Thyroid gland (tissue), 4 donors: ENCODE measurements at places on chromosomes 1 and 21.

GRCh38 chr1:192958350-192958749 is 100.8 kb downstream of the UCHL5 start:
- no peak for DNase-seq

- no peak for DNase-seq
These were observed 5.0 kb downstream of the PCNX2 start for GRCh38 chr1:233290396-233291034.

GRCh38 chr1:24351918-24352627 is 32.9 kb downstream of the GRHL3 start:
- no peak for DNase-seq

- DNase-seq = no peak
These were observed 240.3 kb downstream of the OLFM3 start for GRCh38 chr1:101756411-101756810.

DNA sequence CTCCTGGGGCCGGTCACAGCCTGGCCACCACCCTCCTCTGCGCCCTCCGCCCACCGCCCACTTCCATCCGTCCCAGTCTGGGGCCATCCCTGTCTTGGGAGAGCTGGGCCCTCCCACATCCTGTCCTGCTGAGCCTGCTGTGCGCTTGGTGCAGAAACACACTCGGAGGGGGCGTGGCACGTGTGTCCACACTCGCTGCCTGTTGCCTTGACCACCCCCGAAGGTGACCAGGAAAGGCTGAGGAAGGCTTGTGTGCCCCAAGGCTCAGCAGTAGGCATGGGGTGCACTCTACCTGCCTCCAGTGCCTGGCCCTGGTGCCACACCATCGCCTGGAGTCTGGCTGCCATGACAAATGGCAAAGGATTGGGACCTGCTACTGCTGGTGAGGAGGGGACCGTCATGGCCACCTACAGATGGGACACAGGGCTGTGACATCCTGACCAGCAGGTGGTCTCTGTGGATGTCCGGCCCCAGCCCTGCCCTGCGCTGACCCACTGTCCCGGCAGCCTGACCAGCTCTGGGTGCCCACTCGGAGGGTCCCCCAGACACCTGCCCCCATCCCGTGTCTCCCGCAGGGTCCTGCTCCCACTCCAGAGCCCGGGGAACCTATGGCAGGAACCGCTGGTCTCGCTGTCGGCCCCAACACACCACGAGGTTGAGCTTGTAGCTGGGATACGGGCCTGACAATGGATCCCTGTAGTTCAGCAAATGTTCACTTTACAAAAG is 23.2 kb upstream of the PTTG1IP start:
- no peak for DNase-seq

DNA sequence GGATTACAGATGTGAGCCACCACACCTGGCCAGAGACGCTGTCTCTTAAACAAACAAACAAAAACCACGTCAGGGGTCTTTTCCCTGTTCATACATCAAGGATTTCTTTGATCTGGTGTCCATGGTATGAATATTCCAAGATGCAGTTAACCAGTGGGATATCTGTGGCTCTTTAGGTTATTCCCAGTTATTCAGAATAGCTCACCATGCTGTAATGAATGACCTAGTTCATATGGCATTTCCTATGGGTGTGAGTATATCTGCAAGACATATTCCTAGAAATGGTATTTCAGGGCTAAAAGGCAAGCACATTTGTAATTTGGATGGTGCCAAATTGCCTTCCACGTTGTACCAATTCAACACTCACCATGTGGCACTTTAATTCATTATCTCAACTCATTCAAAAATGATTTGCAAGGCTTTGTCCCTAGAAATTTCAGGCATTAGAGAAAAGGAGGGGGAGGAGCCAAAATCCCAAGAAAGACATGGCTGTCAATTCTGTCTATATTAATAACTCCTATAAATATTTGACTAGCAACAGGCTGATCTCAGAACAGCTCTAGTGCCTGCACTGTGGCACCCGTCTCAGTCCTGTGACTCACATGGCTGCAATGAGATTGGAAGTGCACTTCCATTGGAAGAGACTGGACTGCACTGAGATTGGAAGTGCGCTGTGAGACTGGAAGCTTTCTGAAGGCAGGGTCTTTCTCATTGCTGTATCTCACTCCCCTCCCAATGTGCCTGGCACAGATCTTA is 6.0 kb upstream of the STMN1 start:
- DNase-seq = no peak

DNA sequence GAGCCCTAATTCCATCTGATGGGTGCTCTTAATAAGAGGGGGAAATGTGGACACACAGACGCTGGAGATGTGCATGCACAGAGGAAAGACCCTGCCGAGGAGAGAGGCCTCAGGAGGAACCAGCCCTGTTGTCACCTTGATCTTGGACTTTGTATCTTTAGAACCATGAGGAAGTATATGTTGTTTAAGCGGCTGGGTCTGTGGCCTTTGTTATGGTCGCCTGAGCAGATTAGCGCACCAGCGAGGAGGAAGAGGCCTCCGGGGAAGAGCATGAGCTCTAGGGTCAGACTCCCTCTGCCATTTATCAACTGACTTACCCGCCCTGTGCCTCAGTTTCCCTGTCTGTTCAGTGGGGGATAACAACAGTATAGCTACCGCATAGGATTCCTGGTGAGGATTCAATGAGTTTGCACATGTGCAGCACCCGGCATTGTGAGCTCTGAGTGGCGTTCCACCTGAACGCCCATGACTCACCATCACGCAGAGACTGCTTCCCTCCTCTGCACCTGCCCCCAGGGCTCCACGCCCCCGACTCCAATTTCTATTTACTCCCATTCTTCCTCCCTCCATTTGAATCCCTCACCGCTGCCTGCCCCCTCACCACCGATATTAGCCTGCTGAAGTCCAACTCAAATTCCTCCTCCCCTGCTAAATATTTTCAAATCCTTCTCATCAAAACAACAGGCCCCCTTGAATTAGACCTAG is 67.2 kb downstream of the ATP5PO start:
- DNase-seq = peak; percentile 44

DNA sequence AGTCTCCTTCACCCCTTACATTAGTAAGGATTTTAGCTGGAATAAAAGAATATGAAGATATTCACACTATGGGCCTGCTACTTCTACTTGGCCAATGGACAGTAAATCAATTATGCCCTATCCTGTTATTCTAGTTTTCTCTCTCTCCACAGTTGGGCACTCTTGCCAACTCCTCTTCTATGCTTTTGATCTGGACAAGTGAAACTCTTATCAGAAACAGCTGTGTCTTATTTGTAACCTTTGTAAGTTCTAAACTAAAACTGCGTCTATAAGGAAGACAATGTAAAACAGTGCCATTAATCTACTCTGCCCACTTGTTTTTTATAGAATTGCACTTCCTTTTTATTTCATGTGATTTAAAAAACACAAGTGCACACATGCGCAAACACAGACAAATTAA is 244.0 kb upstream of the DMRTA2 start:
- DNase-seq = peak; percentile 7

DNA sequence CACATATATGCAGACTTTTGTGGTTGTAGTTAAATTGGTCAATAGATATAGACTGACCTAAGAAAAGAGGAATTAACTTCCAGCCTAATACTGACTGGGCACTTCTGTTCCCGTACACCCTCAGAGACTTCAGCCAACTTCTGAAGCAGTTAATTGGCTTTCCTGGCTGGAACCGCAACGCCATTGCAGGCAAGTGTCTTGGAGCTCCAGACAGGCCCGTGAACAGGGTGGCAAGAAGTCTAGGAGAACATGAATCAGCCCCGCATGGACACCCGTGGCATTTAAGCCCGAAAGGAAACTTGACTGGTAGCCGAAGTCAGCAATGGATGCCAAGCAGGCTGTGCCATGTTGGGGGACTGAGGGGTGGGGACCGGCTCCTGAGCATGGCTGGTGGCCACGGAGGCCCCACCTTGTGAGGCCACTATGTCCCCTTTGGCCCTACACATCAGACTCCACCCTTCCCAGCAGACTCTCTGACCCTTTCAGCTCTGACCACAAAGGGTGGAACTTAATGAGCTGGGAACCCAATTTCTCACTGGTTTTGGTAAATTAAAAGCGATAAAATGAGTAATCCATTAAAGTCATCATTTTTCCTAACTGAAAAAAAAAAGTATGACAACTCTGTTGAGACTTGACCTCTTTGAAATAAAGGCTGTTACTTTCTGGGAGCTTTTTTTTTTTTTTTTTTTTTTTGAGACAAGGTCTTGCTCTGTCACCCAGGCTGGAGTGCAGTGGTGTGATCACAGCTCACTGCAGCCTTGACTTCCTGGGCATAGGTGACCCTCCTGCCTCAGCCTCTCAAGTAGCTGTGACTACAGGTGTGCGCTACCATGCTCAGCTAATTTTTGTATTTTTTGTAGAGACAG is 54.1 kb downstream of the RUNX1 start:
- no peak for DNase-seq

GRCh38 chr1:59552007-59552406 is 255.1 kb downstream of the FGGY start:
- DNase-seq = no peak

DNA sequence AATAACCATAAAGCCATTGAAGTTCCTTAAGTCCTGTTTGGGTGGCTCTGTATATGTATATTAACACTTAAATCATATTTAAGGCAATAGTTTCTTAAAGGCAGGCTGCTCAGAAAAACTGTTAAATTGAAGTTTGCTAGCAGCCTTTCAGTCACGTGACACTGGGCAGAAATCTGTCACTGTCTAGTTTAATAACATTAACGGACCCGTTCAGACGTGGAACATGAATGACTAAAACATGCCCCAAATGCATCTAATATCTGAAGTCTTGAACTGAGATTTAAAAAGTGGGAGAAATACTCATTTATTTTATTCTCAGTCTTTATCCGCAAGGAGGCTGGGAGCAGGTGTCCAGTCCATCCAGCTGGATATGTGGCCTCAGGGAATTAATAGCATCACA is 3.3 kb upstream of the SPATA1 start:
- DNase-seq = no peak

DNA sequence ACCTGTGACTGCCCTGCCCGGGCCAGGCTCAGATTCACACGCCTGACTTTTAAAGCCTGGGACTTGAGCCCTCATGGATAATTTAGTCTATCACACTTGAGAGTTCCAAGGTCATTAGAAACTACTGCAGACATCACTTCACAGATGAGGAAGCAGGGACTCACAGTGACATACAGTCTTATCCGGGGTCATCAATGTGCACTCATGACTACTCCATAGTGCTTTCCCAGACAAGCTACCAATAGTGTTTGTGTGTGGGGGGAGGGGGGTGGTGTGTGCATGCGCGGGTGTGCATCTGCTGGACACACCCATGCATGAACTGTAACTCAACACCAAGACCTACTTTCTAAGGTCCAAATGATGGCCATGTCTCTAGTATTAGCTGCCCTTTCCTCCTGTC is 16.1 kb upstream of the SLC5A9 start:
- DNase-seq = no peak

- no peak for DNase-seq
These were observed 46.5 kb upstream of the LRRN2 start for GRCh38 chr1:204731985-204732575.

DNA sequence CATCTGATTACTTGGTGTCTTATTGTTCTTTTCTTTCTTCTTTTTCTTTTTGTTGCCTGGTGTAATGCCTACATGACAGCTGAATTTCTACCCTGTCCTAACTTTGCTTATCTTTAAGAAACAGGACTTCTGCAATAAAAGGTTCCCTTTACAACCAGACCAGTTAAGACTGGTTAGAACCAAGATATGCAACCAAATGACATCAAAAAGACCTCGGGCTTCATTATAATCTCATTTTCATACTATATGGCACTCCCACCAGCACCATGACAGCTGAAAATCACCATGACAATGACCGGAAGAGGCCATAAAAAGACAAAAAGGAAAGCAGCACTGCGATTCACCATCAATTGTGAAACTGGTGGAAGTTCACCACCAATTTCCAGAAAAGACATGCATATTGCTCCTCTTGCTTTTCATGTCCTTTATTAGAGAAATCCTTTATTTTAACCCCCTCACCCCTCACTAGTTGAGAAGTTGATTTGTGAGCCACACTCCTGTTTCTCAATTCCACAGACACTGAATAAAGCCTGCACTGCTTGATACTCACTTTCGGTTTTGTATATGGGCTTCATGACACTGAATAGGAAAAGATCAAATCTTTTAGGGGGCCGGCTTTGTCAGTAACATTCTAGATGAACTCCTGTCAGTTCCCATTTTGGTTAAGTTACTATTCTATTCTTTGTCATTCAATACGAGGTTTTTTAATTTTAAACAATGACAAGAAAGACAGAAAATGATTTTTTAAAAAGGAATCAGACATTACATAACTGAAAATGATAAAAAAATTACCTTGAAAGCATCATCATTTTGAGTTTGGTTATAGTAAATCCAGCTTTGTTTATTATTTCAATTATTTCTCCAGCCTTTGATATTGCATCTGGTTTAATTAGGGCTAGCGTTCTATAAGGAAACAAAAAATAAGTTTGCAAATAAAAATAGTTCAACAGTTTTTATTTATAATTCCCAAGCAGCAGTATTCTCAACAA is 58.1 kb downstream of the NME7 start:
- no peak for DNase-seq

- DNase-seq = no peak
These were observed 33.7 kb downstream of the ADAMTS1 start for GRCh38 chr21:26811482-26811881.

DNA sequence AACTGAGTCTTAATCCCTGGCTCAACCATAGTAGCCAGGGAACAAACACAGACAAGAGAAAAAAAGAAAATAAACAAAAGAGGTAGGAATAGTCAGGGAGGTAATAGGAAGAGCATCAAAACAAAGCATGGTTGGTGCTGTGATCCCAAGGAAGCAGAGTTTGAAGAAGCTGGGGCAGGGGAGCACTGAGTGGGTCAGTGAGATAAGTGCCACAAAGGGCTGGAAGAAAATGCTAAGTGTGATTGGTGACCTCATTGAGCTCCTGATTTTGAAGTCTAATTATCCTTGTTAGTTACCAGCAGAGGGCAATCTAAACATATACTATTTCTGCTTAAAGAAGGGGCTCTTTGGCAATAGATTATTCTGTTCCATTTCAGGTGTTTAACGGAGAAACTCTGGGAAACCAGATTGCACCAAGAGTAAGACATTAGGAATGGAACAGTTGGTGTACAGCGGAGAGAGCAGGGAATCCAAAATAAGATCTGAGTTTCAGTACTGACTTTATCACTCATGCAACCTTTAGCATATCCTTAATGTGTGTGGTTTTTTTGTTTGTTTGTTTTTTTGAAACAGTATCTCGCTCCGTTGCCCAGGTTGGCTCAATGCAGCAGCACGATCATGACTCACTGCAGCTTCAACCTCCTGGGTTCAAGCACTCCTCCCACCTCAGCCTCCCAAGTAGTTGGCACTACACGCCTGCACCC is 30.7 kb upstream of the KIAA1614 start:
- no peak for DNase-seq

- no peak for DNase-seq
These were observed 10.4 kb downstream of the PPP2R5A start for GRCh38 chr1:212295579-212295978.
